DMS 273 treated with DMSO at 0.1 percent for 48 hours (cell line): ENCODE measurements at places on chromosomes 1 and 21.

DNA sequence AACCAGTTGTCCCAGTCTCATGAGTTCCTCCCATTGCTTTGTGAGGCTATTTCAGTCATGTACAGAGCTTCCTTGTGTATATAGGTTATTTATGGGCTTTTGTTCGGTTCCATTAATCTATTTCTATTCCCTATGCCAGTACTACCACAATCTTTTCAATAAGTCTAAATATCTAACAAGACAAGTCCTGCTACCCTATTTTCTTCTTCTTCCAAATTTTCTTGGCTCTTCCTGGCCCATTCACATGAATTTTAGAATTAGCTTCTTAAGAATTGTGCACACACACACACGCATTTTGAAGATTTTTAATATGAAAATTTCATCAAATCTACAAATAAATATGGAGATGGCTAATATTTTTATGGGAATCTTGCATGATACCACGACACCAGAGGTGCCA lies 33.8 kb upstream of the ATF3 start:
- no peak for DNase-seq

DNA sequence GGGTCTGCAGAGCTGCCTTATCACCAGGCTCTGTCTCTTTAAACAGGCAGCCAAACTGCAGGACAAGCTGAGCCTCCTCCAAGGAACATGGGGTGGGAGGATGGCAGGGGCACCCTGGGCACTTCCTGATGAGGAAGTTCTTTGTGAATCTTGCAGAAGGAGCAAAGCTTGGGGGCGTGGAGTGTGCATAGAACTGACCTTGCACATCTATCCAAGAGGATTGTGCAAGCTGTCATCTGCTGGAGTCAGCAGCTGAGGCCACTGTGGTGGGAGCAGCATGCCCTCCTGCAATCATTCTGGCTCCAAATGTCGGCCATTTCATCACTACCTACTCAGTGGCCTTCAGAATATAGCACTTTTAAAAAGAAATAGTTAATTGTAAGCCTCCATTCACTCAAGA lies 182.2 kb downstream of the AJAP1 start:
- no peak for DNase-seq

DNA sequence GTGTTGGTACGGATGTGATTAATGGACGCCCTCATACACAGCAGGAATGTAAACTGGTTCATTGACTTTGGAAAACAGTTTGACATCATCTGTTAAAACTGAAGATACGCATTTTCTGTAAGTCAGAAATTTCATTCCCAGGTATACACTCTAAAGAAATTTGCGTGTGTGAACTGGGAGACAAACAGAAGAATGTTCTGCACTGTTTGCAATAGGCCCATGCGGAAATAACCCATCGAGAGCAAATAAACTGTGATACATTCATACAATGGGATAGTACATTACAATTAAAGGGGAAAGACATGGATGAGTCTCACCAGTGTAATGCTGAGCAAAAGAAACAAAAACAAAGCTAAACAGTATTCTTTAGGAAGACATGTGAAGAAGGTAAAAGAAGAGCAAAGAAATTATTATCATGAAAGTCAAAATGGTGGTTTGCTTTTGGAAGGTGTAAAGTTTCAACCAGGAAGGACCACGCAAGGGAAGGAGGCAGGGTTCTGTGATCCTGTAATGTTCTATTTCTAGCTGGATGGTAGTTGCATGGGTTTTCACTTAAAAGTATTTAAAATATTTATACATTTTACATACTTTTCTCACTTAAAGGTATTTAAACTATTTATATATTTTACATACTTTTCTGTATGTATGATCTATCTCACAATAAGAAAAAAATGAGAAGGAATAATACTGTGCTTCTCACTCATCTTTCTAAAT lies 30.3 kb downstream of the INTS7 start:
- DNase-seq: no peak

DNA sequence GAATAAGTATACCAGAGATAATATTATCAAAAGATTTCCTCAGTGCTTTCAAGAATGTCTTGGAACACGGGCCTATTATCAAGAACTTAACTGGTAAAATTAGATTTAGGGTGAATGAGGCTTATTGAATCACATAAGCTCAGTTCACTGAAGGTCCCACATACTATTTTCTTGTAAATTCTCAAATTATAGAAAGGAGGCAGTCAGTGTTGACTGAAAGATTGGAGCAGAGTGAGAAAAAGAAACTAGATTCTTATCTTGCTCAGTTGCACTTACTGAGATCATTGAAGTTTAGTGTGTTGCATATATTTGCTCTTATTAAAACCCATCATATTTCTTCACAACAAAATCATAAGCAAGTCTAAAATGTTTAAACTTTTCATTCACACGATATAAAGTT lies 3.9 kb upstream of the RGS1 start:
- DNase-seq: no peak

GRCh38 chr1:36561361-36561724 lies 78.6 kb upstream of the CSF3R start:
- DNase-seq: no peak

DNA sequence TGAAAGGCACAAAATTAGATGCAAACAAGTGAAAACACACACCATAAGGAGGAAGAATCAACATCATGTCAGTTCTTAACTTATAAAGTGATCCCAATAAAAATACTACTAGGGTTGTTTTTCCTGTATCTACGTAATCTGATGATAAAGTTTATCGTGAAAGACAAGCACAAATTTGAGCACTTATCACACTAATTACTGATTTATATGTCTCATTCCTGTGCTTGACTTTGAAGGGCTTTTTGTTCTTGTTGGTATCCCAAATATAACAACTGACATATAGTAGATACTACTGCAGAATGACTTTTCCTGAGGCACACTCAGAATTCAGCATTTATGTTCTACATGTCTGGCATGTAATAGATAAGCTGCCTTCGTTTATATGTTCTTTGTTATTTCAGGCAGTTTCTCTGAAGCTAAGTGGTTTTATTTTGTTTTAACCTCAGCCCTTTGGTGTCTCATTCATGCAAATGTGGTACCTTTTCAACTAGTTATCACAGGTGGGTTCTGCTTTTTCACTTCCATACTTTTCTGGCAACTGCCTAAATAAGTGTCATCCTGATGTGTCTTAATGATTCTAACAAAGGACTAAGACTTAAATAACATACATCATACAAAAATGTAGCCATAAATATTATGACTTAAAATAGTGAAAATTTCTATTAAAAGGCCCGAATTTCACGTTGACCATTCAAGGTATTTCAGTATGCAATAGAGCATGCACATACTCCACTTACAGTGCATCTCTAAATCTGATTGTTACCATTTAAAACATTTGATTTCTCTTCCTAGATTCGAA lies 73.2 kb downstream of the LRRC8C start:
- no peak for DNase-seq
